ENCODE measurements at places on chromosomes 4 and X.

GRCh38 chrX:143017272-143017671 is 8.5 kb upstream of the SPANXN4 start:
- no peak for DNase-seq

- no peak for DNase-seq
These were observed 26.8 kb downstream of the CRMP1 start for GRCh38 chr4:5865896-5866599.

DNA sequence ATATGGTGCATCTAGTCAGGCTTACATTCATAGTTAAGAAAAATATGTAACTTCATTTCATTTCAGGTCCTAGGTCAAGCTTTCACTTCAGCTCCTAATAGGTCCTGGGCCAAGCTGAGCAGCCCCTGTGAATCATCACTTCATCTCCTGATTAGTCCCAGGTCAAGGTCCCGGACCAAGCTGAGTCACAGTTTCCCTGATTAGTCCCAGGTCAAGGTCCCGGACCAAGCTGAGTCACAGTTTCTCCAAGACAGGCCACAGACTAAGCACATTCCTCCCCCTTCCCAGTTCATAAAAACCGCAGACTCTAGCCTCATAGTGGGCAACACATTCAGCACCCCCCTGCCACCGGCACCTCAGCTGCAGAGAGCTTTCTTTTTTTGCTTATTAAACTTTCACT is 1331.8 kb downstream of the PCDH19 start:
- no peak for DNase-seq

DNA sequence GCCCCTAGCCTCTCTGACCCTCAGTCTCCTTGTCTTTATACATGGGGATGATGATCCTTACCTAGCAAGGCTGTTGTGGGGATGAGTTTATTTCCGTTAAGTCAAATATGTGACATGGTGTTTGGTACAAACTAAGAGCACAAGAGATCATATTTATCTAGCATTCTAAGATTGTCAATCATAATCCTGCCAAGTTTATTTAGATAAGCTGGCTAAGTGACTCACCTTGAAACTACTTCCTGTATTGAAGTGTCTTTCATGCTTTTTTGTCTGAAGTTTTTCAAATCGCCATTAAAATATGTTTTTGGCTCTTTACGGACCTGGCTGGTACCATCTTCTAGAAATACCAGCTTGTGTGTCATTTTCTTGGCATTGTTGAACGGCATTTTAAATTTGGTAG is 30.7 kb downstream of the MAP7D3 start:
- DNase-seq = no peak

GRCh38 chrX:42976746-42977366 is 198.9 kb upstream of the PPP1R2C start:
- no peak for DNase-seq

DNA sequence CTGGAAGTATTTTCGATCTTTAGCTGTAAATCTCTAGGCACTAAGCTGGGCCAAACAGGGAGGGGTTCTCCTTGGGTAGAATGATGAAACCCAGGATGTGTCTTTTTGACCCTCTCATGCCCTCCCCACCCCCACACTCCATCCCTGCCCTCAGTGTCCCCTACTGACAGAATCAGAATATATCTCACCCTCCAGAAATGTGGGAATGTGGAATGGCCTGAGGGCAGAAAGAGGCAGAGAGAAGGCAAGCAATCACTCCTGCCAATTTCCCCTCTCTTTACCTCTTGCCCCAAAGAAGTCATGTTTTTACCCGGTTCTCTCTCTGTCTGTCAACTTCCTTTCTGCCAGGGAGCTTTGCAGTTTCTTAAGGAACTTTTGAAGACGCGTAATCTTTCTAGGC is 34.4 kb downstream of the RAP2C start:
- DNase-seq = no peak

DNA sequence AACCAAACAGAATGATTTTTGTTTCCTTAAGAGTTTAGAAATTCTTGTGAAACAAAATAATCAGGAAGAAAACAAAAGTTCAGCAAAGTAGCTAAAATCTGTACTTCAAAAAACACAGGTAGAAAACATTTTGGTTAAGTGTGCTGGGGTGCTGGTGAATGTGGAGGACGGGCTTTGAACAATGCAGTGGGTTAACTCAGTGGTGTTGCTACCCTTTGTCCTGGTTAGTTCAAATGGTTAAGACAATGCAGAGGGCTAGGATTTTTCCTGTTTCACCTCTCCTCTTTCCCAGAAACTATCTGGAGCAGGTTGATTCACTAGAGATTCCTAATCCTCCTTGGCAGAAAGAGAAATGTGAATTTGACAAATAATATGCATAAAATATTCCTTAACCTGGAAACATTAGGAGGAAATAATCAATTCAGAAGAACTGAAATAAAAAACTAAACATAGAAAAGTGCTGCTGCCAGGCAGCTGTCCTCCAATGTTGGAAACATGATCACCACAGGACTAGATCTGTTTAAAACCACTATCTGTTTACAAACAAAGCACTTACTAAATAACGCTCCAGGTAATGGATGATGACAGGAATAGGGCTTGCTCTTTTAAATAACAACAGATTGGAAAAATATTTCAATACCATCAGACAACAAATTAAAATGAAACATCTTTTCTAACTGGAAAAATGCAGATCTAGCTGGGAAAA is 148.9 kb downstream of the MAML3 start:
- DNase-seq = no peak

DNA sequence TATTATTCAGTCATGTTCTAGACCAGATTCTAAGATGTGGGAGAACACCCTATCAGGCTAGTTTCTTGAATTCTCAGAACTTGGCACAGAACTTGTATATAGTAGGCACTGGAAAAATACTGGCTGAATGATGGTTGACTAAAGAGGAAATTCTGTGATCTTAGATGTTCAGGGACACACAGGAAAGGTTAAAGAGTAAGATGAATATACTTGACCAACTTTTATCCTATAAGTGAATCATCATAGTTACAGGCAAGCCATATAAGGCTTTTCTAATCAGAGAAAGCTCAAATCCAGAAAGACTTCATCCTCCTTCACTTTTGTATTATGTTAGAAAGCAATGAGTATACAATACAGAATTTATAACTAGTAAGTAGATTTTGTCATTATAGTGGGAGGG is 53.8 kb downstream of the SEPTIN11 start:
- DNase-seq = no peak

- DNase-seq = no peak
These were observed 51.9 kb downstream of the CC2D2A start for GRCh38 chr4:15521442-15522039.

GRCh38 chr4:7054106-7054880 is 11.1 kb downstream of the TADA2B start:
- DNase-seq = no peak

- DNase-seq = no peak
These were observed 1776.3 kb downstream of the STIM2 start for GRCh38 chr4:28636971-28637370.

DNA sequence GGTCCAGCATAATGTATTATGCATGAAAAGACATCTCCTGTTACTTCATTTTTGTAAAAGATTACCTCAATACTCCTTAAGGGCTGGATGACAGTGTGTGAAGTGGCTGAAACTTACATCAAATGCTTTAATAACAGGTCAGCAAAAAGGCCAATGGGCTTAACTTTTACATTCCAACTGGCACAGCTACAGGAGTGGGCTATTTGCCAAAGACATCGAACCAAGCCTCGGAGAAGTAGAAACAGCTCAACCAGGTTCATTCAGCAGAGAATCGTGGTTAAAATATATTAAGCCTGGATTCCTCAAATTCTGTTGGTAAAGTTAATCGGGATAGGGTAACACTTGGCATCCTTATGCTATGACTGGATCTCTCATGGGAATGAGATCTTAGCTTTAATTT is 639.7 kb downstream of the TRIML1 start:
- no peak for DNase-seq

DNA sequence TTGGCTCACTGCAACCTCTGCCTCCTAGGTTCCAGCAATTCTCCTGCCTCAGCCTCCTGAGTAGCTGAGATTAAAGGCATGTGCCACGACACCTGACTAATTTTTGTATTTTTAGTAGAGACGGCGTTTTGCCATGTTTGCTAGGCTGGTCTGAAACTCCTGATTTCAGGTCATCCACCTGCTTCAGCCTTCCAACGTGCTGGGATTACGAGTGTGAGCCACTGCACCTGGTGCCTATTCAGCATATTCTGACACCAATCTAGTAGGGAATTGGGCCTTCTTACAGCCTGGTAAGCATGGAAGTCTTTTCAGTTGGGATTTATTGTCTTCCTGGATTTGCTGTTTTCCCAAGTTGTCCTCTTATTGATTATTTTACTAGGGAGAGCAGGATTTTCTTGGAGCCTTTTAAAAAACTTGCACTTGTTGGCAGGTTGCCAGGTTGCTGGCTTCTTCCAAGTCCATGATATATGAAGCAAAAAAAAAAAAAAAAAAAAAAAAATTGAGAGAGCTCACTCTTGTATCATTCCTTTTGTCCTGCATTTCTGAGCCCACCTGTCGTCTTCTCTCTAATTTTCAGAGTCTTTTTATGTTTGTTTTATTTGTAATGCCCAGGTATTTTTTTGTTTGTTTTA is 43.7 kb downstream of the TMPRSS11E start:
- DNase-seq = no peak

Measured in iPS-NIHi11 (cell line).